ENCODE measurements at places on chromosomes 7 and 10.

- DNase-seq: no peak
Measured at GRCh38 chr10:33571616-33572015, 237.1 kb upstream of the NRP1 start.

DNA sequence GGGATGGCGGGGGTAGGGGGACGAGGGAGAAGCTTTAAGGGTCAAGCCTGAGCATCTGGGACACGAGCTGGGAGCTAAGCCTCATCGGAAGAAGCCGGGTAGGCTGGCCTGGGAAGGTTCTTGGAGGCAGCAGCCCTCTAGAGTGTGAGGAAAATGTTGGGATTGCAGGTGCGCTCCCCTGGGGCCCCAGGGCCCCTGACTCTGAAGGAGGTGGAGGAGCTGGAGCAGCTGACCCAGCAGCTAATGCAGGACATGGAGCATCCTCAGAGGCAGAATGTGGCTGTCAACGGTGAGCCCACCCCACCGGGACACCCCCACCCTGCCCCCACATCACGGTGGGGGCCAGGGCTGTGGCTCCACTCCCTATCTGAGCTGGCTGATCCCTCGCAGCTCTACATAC lies 6.9 kb downstream of the ZYX start:
- no peak for DNase-seq

GRCh38 chr7:64888901-64889685 lies 14.0 kb upstream of the ZNF273 start:
- DNase-seq: no peak

DNA sequence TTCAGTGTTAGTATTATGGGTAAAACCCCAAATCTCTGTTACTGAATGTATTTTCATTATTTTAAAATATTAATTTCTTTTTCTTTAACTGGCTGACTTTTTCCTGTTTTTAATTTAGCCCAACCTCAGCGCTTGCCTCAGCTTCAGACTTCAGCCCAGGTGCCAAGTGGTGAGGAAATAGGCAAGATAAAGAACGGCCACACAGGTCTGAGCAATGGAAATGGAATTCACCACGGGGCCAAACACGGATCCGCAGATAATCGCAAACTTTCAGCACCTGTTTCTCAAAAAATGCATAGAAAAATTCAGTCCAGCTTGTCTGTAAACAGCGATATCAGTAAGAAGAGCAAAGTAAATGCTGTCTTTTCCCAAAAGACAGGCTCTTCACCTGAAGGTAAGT lies 57.5 kb downstream of the MDFIC start:
- no peak for DNase-seq

DNA sequence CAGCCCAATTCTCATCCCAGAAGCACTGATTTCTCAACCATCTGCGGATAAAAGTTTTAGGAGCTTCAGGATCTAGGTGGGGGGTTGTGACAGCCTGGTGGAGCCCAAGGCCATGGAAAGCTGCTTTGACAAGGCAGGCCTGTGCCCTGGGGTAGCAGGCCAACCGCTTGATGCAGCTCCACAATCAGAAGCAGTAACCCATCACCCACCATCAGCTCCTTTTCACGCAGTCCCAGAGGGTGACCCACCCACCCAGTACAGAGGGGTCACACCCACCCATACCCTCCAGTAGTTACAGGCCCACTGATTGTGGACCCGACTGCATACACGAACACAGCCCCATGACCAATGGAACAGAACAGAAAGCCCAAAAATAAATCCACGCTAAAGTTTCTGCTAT lies 253.9 kb downstream of the AHR start:
- no peak for DNase-seq

GRCh38 chr10:130802301-130802700 lies 509.2 kb downstream of the TCERG1L start:
- DNase-seq: no peak

DNA sequence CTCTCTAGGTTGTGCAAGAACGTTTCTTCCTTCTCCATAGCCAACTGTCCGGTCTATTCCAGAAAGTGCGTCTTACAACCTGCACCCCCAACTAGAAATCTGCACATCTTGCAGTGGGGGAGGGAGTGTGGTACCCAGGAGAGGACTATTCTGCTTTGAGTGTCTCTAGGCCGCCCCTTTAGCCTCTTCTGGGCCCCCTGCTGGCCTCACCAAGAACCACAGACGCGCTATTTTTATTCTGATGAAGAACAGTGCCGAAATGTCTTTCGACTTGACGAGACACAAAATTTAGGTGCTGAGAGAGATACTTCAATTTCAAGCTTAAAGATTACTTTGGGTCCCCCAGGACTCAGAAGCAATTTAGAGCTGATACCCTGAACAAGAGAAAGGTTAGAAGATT lies 1.0 kb downstream of the CNPY1 start:
- peak; percentile 20 for DNase-seq

GRCh38 chr7:143205560-143206293 lies 16.1 kb upstream of the TAS2R40 start:
- no peak for DNase-seq

- DNase-seq: no peak
Measured at GRCh38 chr10:61765176-61766087, 102.7 kb downstream of the CABCOCO1 start.

GRCh38 chr10:118955951-118956801 lies 73.3 kb upstream of the NANOS1 start:
- no peak for DNase-seq

DNA sequence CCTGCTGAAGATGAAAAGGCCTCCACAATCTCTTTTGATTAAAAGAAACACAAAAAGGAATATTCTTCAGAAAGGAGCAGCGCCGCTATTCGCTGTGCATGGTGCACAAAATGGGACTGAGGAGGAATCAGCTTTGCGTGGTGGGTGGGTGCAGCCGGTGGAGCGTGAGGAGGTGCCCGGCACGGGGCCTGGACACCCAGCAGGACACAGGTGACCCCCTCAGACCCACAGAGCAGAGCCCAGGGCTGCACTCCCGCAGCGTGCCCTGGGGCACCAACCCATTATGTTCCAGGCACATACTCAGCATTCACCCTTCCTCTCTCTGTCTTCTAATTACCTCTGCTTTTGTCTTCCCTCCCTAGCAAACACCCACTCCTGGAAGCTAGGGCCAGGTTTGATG lies 238.0 kb upstream of the PPP2R2D start:
- DNase-seq: no peak

- DNase-seq: no peak
Measured at GRCh38 chr10:52111101-52111891, 202.8 kb upstream of the DKK1 start.

- DNase-seq: no peak
Measured at GRCh38 chr10:99895867-99896266, 113.4 kb downstream of the ABCC2 start.

- DNase-seq: no peak
Measured at GRCh38 chr7:37282927-37283326, 165.7 kb downstream of the ELMO1 start.

GRCh38 chr10:96292971-96293920 lies 11.0 kb upstream of the DNTT start:
- peak; percentile 47 for DNase-seq

GRCh38 chr7:2010551-2011265 lies 222.0 kb downstream of the MAD1L1 start:
- DNase-seq: no peak

DNA sequence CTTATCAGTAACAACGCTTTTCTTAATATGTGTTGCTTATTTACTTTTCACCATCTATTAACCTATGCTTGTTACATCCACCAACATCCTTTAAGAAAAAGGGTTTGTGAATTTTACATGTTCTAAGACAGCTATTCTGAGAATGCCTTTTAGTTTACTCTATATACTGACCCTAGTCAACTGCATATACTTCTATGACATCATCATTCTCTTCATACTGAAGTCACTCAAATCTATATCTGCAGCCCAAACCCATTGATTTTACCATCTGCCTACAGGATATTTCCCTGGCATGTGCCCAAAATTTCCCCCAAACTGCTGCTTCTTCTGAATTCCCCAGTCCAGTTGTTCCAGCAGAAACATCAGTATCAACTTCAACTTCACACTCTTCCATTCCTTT lies 94.6 kb upstream of the FAM204A start:
- no peak for DNase-seq

- no peak for DNase-seq
Measured at GRCh38 chr10:89642193-89642592, 2.8 kb downstream of the PANK1 start.

DNA sequence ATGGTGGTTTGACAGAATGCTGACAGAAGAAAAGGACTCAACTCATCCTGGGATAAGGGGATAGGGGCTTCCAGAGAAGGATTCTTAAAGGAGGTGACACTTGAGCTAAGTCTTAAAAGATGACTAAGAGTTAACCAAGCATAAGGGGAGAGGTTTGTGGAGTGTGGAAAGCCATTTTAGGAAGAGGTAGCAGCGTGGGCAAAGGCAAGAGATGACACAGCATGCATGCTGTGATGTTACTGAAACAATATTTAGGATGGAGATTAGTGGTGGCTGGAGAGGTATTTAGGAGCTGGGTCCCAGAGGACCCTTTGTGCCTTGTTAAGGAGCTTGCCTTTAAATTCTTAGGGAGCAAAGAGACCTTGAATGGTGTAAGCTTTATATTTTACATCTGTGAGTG lies 65.1 kb downstream of the SPAG6 start:
- no peak for DNase-seq

GRCh38 chr7:50718311-50718710 lies 64.4 kb downstream of the GRB10 start:
- no peak for DNase-seq

DNA sequence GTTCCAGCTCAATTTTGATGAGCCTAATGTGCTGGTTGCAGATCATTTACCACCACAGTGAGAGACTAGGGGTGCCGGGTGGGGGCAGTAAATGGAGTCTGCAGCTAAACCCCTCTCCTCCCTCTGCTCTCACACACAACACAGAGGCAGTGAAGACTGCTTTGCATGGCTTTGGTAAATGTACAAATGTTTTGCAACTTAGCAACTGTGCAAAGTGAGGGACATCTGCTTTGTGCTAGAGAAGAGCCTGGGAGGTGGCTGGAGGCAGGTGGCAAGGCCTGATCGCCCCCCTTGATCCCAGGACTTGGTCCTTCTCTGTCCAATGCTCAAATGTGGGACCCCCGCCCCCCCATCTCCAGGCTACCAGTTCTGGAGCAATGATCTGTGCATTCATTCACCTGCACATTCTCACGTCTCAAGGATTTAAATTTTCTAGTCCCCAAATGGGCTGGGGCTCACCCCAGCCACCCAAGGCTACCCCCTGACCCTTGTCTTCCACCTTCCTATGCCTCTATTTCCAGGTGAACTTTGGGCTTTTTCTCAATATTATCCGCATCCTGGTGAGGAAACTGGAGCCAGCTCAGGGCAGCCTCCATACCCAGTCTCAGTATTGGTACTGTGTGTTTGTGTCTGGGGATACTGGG lies 11.6 kb downstream of the GHRHR start:
- DNase-seq: no peak

- no peak for DNase-seq
Measured at GRCh38 chr7:35019179-35019729, 18.0 kb downstream of the DPY19L1 start.

DNA sequence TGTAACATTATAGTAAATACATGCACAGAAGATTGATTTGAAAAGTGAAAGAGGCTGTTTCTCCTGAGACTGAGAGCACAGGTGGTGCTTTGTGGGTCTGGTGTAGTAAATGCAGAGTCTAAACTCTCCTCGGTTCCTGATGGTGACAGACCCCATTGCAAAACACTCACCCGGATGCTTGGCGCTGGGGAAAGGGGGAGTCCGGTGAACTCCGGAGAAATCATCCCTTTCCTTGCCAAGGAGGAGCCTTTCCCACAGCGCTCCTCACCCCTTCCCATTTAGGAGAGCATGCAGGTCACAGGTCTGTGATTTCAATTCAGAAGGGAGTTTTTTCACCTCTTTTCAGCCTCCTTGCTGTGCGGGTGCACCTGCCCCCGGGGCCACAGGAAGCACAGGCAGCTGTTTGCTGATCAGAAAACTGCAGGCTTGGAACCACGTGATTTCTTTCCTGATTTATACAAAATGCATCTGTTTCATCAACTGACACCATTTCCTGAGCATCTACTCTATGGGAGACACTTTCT lies 75.6 kb upstream of the LYZL2 start:
- DNase-seq: no peak

GRCh38 chr10:29648114-29648982 lies 13.6 kb upstream of the SVIL start:
- DNase-seq: no peak

DNA sequence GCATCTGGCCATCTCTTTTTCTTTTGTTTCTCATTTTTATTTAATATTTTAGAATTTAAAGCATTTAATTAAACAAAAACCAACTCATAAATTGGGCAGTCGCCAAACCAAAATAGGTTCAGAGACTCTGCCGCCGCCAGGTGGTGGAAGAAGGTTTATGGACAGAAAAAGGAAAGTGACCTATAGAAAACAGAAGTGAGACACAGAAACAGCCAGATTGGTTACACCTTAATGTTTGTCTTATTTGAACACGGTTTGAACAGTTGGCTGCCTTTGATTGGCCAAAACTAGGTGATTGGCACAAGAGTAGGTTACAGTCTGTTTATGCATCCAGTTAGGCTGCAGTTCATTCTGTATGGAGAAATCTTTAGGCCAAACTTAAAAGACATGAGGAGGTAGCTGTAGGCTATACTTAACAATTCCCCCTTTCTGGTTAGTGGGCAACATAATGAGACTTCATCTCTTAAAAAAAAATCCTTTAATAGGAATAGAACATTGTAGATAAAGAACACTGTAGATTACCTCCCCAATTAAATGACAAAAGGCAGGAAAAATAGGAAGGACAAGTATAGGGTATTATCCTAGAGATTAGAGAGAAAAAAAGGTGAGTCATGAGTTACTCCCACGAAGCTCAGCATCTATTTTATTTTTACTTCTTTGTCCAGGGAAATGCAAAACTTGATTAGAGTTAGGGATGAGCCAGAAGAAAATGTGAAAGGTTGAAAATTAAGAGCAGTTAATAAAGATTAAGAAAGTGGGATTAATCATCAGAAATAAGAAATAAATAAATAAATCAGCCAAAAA lies 23.9 kb upstream of the CYCS start:
- peak; percentile 94 for DNase-seq

DNA sequence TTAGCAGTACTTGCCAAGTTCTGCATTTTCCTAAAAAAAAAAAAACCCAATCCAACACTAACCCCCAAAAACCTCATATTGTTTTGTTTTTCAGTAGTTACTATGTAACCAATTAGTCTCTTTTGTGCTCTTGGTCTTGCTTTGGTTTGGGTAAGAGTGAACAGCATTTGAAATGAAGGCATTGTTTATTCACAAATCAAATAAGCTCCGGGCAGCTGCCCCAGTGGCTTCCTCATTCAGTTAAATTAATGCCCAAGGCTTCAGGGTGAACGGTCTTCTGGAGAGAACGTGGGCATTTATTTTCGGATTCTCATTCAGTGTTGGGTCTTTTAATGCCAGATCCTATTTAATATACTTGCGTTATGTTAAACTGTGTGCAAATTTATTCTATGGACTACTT lies 108.7 kb downstream of the GFRA1 start:
- no peak for DNase-seq

GRCh38 chr10:100600218-100600617 lies 64.5 kb downstream of the HIF1AN start:
- no peak for DNase-seq

GRCh38 chr10:72819053-72819452 lies 74.5 kb upstream of the OIT3 start:
- no peak for DNase-seq

- no peak for DNase-seq
Measured at GRCh38 chr7:27900006-27900405, 160.0 kb downstream of the TAX1BP1 start.

All from HAP-1 (cell line).